ENCODE measurements at places on chromosomes 7 and 10. TPM values are rescaled to one million over a fixed set of nuclear protein-coding genes. Genes with fewer than 3 reads are reported as not detected.

DNA sequence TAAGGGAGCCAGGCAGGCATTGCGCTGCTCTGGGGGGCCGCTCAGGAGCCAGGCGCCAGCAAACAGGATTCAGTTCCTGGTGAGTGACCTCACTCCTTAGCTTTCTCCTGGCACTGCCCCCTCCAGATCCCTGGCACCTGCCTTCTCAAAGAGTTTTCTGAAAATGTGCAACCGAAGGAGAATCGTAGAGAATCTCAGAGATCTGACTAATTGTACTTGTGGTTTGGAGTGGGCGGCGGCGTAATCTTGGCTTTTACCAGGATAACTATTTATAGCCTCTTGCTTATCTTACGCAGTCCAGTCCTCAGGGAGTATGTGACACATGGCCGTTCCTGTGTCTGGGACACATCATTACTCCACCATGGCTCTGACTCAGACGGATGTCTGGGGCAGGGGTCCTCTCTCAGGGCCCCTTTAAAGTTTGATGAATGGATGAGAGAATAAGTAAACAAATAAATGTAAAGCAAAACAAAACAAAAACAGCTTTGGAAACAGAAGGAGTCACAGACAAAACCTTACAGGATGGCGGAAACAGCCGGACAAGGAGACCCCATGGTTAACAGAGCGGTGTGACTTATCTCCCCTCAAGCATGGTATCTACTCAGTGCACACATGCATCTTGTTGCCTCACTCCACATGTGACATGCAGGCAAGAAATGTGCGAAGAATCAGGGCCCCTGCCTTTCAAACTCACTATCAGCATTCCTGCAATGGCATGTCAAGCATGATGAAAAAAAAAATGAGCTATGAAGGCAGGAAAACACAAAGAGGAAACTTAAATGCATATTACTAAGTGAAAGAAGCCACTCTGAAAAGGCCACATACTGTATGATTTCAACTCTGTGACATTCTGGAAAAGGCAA lies 99.7 kb downstream of the TNS3 start:
- H3K4me1 ChIP-seq: no peaks in the 10 kb centered on the region
- DNase-seq: no peak
- H3K36me3 ChIP-seq: no peaks in the 10 kb centered on the region
- H3K27me3 ChIP-seq: peaks cover under 1% of the 10 kb centered on the region

DNA sequence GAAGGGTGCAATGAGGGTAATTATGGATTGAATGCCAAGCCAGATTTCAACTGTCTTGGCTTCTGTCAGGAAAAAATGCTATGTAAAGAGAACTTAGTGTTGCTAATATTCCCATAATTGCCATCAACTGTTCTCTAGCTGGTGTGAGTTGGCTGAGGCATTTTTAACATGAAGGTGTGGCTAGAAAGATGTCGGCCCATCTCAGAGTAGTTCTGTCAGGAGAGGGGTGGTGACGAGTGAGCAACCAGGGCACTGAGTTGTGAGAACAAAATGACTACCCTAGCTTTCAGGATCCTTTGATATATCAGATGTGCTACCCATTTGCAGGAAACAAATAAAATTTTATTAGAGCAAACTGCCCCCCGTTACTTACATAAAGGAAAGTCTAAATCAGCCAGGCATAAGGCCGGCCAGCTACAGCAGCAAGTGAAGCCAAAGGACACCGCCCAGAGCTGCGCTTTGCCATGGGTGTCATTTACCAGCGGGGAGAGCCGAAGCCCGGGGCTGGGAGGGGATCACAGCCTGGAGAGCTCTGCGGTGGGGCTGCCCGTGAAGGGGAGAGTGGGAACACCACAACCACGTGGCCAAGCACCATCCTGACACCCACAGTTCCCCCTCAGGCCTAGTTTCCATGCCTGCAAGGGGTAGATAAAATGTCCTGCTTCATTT lies 141.4 kb downstream of the ICA1 start:
- H3K4me1 ChIP-seq: peaks cover 30% of the 10 kb centered on the region
- no peak overlapping the region for H3K4me3 ChIP-seq
- H3K27me3 ChIP-seq: peaks cover 4% of the 10 kb centered on the region
- peaks cover 12% of the 10 kb centered on the region for H3K36me3 ChIP-seq
- H3K27ac ChIP-seq: no peak overlapping the region

GRCh38 chr7:155974186-155974897 lies 162.1 kb upstream of the SHH start:
- H3K27me3 ChIP-seq: peaks cover 30% of the 10 kb centered on the region
- no peaks in the 10 kb centered on the region for H3K4me1 ChIP-seq
- no peak overlapping the region for H3K4me3 ChIP-seq
- no peak overlapping the region for H3K27ac ChIP-seq
- H3K36me3 ChIP-seq: no peaks in the 10 kb centered on the region
- DNase-seq: no peak

GRCh38 chr10:43393606-43394360 lies 15.2 kb downstream of the HNRNPF start:
- peaks cover 63% of the 10 kb centered on the region for H3K36me3 ChIP-seq
- H3K4me3 ChIP-seq: peak overlapping the region; percentile 91

- H3K4me1 ChIP-seq: peaks cover 13% of the 10 kb centered on the region
- H3K36me3 ChIP-seq: peaks cover 32% of the 10 kb centered on the region
- H3K27me3 ChIP-seq: no peaks in the 10 kb centered on the region
- no peak overlapping the region for H3K4me3 ChIP-seq
- DNase-seq: no peak
These were observed 35.3 kb downstream of the PDZD8 start for GRCh38 chr10:117339979-117340378.

GRCh38 chr10:50480054-50481007 lies 143.4 kb downstream of the SGMS1 start:
- H3K27ac ChIP-seq: no peak overlapping the region
- H3K4me1 ChIP-seq: peaks cover 2% of the 10 kb centered on the region
- H3K36me3 ChIP-seq: peaks cover 64% of the 10 kb centered on the region
- no peaks in the 10 kb centered on the region for H3K27me3 ChIP-seq
- DNase-seq: no peak

- no peak overlapping the region for H3K27ac ChIP-seq
- no peak overlapping the region for H3K4me3 ChIP-seq
- no peaks in the 10 kb centered on the region for H3K36me3 ChIP-seq
- H3K4me1 ChIP-seq: peaks cover 6% of the 10 kb centered on the region
- no peak for DNase-seq
These were observed 325.5 kb upstream of the C7orf33 start for GRCh38 chr7:148264933-148265557.

DNA sequence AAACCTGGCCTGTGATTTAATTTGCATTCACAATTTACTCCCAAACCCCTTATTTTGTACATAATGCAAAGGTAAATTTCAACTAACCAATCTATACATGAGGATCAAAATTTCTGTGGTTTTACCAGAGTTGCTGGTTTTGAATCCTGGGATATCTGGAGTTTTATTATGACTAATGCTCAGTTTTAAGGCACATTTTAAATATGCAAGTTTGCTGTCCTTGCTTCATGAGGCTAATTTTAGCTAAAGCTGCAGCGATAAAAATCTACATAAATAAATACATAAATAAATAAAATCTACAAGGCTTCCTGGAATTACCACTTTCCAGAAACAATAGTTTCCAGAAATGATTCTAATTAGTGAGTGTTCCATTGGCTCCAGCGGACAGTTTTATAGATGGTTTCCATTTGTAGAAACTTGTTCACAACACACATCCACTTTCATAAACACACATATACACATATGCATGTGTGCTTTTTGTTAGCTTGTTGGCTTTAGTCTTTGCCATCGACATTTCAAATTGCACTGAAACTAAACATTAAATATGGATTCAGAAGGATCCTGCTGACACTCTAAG lies 339.5 kb upstream of the NRP1 start:
- H3K27me3 ChIP-seq: peaks cover 2% of the 10 kb centered on the region
- H3K27ac ChIP-seq: no peak overlapping the region
- no peaks in the 10 kb centered on the region for H3K36me3 ChIP-seq
- no peaks in the 10 kb centered on the region for H3K4me1 ChIP-seq
- no peak for DNase-seq

DNA sequence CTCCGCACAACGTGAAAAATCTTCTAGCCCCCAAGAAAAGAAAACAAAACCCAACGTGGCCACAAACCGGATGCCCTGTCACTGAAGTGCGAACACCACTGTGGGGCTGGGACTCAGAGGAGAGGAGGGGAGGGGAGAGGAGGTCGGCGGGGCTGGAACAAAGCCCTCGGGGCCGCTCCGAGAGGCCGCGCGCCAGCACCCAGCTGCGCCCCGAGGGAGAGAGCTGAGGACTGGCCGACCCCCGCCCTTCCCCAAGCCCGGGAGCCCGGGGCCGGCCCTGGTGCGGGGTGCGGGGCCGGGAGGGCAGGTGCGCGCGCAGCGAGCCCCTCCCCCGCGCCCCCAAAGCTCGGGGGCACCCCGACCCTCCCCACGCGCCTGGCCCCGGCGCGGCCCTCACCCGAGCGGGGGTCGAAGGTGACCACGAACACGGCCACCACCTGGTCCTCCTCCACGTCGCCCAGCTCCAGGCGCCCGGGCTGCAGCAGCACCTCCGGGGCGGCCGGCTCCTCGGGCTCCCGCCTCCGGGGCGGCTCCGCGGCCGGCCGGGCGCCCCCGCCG lies 398 bp downstream of the DENND11 start:
- H3K4me1 ChIP-seq: peaks cover 34% of the 10 kb centered on the region
- DNase-seq: peak; percentile 77
- peak overlapping the region; percentile 87 for H3K27ac ChIP-seq
- H3K27me3 ChIP-seq: peaks cover 21% of the 10 kb centered on the region
- peaks cover 11% of the 10 kb centered on the region for H3K36me3 ChIP-seq

DNA sequence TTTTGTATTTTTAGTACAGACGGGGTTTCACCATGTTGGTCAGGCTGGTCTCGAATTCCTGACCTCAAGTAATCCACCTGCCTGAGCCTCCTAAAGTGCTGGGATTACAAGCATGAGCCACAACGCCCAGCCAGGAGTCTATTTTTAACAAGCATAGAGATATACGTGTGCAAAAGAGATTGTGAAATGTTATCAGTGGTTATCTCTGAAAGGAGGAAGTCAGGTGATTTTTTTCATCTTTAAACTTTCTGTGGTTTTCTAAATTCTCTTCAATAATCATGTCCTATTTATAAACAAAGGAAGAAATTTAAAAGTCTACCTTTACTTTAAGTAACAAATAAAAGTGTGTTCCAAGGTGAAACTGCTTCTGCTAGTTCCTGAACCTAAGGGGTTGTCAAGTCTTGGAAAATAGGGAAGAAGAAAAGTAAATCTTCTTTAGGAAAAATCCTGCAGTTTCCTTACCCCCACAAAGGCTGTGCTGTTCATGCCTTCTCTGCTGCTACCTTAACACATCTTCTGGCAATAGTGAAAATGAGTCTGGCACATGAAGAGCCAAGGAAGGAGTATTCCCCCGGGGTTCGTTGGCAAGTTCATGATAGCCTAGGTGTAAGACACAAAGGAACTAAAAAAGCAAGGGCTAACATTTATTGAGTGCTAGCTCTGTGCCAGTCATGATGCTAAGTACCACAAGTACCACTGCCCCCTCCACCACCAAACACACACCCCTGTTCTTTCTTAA lies 51.1 kb downstream of the CYP26A1 start:
- peak overlapping the region; percentile 30 for H3K4me3 ChIP-seq
- H3K4me1 ChIP-seq: peaks cover 3% of the 10 kb centered on the region
- no peaks in the 10 kb centered on the region for H3K36me3 ChIP-seq
- no peaks in the 10 kb centered on the region for H3K27me3 ChIP-seq

DNA sequence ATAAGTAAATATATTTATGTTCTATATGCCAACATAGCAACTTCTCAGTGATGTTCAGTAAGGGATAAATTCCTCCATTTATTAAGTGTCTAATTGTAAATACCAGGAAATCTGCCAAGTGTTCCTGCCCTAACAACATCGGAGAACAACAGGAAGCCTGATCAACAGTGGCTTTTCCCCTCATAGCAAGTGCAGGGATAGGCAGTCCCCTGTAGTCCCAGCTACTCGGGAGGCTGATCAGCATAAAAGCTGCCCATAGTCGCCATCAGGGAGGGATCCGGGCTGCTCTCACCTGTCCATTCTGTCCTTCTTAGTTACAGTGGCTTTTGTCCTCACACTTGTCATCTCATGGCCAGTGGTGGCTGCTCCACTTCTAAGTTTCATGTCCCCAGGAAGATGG lies 141.3 kb downstream of the IDE start:
- H3K27me3 ChIP-seq: no peaks in the 10 kb centered on the region
- H3K27ac ChIP-seq: no peak overlapping the region
- no peaks in the 10 kb centered on the region for H3K4me1 ChIP-seq
- DNase-seq: no peak
- H3K4me3 ChIP-seq: no peak overlapping the region

- DNase-seq: no peak
- peaks cover 2% of the 10 kb centered on the region for H3K27me3 ChIP-seq
- H3K4me3 ChIP-seq: no peak overlapping the region
These were observed 134.1 kb upstream of the TCERG1L start for GRCh38 chr10:131445623-131446022.

DNA sequence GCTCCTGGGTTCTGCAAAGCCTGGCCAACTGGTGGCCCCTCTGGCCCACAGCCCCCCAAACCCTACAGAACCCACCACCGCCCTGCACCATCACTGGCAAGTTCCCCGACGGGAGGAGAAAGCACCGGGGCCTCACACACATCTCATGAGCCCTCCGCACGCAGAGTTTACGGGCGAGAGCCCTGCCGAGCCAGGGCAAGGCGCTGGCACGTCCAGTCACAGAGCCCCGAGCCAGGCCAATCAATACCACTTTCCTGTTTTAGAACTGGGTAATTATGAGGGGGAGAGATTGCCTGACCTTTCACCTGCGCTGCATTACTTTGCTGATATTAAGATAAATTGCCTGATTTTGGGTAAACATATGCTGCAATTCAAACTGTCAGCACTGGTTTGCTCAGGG lies 113.3 kb downstream of the EBF3 start:
- no peaks in the 10 kb centered on the region for H3K36me3 ChIP-seq
- no peak for DNase-seq
- no peak overlapping the region for H3K27ac ChIP-seq

- no peaks in the 10 kb centered on the region for H3K27me3 ChIP-seq
- no peak overlapping the region for H3K4me3 ChIP-seq
- H3K27ac ChIP-seq: no peak overlapping the region
- H3K36me3 ChIP-seq: peaks cover 4% of the 10 kb centered on the region
- peaks cover 31% of the 10 kb centered on the region for H3K4me1 ChIP-seq
- no peak for DNase-seq
These were observed 15.1 kb downstream of the PSAP start for GRCh38 chr10:71835671-71836595.

Gene CFAP46
- not detected for total RNA-seq

Gene GJD4
- not detected for total RNA-seq

Gene CYP2E1
- total RNA-seq: 0.65 TPM

Gene CCZ1
- 74.2 TPM for total RNA-seq

Gene LRIT1
- not detected for total RNA-seq

Gene GLI3
- 0.75 TPM for total RNA-seq

Gene LIPJ
- not detected for total RNA-seq

Gene CROT
- 13.8 TPM for total RNA-seq

Gene CPXM2
- not detected for total RNA-seq

Gene PAX4
- total RNA-seq: not detected

Gene PCBD1
- 23.5 TPM for total RNA-seq

Gene TSPAN33
- 9.5 TPM for total RNA-seq

Data from activated naive CD8-positive, alpha-beta T cell treated with anti-CD3 and anti-CD28 coated beads, Interleukin-2, amount 10 ng/mL, durations not matched to agents 7 days and 5 days (primary cell).